T-helper 22 cell (primary cell): ENCODE measurements at places on chromosomes 1 and 21.
A peak's percentile ranks its signal among the peaks of the same experiment; 100 is the strongest.

GRCh38 chr1:101924700-101925099 is 72.0 kb downstream of the OLFM3 start:
- no peak for DNase-seq

GRCh38 chr1:154955039-154955717 is 721 bp downstream of the PBXIP1 start:
- peak; percentile 98 for DNase-seq

DNA sequence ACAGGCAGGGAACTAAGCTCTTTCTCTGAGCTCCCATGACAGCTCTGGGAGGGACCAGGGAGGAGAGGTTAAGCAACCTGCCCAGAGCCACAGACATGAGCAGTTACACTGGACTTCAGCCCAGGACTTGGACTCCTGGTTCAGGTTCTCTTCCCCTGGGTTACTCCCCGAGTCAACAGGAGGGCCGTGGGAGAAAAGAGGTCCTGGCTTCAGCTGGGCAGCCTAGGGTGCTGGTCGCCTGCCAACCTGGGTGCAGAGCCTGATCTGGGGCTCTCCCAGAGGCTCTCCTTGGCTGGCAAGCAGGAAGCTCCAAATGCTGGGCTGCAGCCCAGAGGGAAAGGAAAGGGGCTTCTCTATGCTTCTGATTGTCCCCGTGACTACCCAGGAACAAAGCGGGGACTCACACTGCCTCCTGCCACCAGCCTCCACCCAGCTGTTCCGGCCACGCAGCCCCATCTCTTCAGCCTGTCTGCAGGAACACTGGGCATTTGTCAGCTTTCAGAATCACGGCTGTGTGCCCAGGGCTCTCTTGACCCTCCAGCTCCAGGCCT is 141.8 kb downstream of the HIVEP3 start:
- DNase-seq, result no peak

DNA sequence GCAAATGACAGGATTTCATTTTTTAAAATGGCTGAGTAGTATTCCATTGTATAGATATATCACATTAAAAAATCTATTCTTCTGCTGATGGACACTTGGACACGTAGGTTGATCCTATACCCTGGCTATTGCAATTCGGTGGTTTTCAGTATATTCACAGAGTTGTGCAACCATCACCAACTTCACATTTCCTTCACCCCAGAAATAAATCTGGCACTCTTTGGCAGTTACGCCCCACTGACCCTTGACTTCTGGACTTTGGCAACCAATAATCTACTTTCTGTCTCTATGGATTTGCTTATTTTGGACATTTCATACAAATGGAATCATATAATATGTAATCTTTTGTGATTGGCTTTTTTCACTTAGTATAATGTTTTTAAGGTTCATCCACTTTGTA is 35.9 kb downstream of the MAP3K7CL start:
- no peak for DNase-seq

DNA sequence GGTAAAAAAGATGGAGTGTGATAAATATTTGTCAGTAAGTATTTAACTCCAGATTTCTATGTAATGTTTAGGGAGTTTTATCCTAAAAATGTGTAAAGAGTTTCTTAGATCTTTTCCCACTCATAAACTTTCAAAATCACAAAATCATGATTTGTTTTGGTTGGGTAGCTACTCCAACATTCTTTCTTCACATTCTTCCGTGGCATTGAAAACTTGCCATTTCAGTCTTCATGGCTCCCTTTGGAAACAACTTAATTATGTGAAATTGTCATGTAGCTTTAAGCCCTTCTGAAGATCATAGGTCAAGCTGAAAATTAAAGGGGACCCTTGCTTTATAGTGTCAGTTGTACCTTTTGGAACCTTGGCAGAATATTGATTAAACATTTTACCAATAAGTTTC is 73.2 kb downstream of the ADGRL2 start:
- DNase-seq, result no peak

- DNase-seq, result no peak
These were observed 26.7 kb upstream of the ZBTB8B start for GRCh38 chr1:32438136-32438535.

- DNase-seq, result no peak
These were observed 10.1 kb downstream of the ZC3H12A start for GRCh38 chr1:37484325-37485051.

- no peak for DNase-seq
These were observed 21.9 kb downstream of the CLCA2 start for GRCh38 chr1:86445919-86446318.

DNA sequence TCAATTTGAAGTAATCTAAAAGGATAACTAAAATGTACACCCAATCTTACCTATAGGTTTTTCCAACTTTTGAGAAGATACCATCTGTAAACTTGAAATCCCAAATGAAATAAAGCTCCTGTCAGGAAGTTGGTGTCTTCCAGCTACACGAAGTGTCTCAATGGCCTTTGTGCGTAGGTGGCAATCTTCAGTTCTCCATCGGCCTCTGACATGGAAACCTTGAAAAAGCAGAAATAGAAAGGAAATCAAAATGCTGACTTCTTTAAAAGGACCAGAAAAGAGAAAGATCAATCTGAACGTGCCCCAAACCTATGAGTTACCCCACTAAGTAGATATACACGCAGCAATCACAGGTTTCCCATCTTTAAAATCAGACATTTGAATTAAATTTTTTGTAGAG is 10.0 kb downstream of the MKNK1 start:
- DNase-seq, result no peak

GRCh38 chr1:151849126-151849525 is 4.4 kb downstream of the THEM5 start:
- no peak for DNase-seq

- DNase-seq, result no peak
These were observed 495.6 kb upstream of the NEGR1 start for GRCh38 chr1:72777918-72778317.

DNA sequence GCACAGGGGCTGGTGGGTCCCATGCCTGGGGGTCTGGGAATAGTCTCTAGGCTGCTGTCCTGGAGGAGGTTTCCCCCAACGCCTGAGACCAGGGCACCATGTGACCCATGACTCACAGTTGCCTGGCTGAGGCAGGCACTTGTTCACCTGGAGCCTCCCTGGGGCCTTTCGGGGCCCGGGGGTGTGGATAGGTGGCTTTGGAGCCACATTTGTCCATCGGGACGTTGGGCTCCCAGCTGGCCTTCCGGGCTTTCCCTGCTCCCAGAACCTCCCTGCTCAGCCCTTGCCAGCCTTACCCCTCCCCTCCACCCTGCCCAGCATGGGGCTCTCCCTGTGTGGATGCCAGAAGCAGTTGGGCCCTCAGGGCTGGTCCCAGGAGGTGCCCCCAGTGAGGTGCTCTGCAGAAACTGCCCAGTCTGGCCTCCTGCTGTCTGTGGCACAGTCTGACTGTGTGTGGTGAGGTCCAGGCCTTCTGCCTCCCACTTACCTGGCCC is 14.2 kb downstream of the COL6A1 start:
- DNase-seq, result no peak

- no peak for DNase-seq
These were observed 244.9 kb downstream of the DSCAM start for GRCh38 chr21:40602080-40602479.

GRCh38 chr21:32599091-32599490 is 13.1 kb downstream of the CFAP298 start:
- no peak for DNase-seq

DNA sequence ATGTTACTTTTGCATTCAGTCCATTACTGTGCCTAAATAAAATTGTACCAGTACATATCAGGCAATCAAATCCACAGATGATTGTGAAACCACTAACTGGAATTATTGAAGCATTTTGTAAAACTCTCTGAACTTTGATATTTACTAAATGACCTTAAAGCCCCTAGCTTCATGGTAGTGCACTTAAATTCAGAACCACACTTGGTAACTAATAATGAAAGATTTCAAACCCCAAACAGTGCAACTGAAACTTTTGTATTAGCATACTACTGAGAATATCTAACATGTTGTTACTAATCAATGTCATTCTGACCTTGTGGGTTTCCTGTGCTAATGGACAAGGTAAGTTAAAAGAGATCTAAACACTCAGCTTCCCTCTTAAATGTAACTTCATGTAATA is at the start of gene CFHR3:
Gene CFHR3, plus strand, starts transcription at position 238 of the 400 bp plus-strand sequence. Its CDS starts 47 bp downstream, at position 285.
- no peak for DNase-seq

DNA sequence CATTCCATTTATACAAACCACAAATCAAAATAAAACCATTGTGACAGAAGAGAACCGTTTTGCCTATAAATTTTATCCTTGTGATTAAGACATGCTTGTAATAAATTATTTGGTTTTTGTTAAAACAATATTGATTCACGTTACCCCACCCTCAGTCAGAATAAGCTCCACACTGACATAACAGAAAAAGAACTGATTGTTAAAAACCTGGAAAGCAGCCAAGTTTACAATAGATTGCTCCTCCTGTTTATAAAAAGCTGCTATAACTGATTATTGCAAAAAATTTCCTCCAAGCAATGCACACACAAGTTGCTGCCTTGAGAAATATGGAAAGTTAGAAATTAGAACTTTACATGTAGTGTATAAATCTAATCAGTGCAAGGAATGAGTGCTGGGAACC is 263.5 kb downstream of the SETD4 start:
- no peak for DNase-seq
